Type B pancreatic cell (in vitro differentiated cells): ENCODE measurements at places on chromosomes 13 and 19. TPM values are rescaled to one million over a fixed set of nuclear protein-coding genes. Genes with fewer than 3 reads are reported as not detected.
A peak's percentile ranks its signal among the peaks of the same experiment; 100 is the strongest.

The DHDH gene
- total RNA-seq = 1.4 and 3.4 TPM in 2 replicates

The MCEMP1 gene
- not detected in 2 replicates for total RNA-seq

The SIGLEC12 gene
- total RNA-seq = not detected in 2 replicates

The ICAM1 gene
- total RNA-seq = 3.3 and 3.6 TPM in 2 replicates

DNA sequence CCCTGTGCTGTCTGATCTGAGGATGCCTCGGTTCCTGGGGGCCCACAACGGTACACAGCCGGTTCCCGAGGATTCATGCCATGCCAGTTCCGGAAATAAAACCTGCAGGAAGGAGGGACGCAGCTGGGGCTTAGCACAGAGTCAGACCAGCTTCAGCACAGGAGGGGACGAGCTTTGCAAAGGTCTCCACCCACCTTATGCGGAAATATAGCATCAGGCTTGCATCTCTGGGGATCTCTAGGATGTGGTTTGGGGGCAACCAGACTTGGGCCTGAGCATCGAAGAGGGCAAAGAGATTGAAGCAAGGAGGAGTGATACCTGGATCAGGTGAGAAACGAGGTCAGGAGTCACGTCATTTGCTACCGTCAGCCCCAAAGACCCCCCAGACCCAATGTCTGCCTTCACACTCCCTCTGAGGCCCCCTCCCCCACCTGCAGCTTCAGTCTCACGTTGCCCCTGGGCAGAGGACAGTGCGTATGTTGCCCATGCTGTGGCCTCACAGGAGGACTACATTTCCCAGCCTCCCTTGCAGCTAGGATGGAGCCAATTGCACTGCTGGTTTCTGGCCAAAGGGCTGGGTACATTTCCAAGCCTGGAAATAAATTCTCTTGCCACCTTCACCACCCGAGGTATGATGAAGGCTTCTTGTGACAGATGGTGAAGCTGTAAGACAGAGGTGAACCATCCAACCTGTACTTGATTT is 12.1 kb downstream of the TYK2 start:
- no peak overlapping the region for H3K27ac ChIP-seq
- H3K4me1 ChIP-seq = no peaks in the 10 kb centered on the region
- H3K36me3 ChIP-seq = peaks cover 15% of the 10 kb centered on the region

- no peak overlapping the region for H3K27ac ChIP-seq
- DNase-seq = no peak
- no peak overlapping the region for H3K4me3 ChIP-seq
These were observed 119.2 kb upstream of the TNFSF11 start for GRCh38 chr13:42454749-42455148.

DNA sequence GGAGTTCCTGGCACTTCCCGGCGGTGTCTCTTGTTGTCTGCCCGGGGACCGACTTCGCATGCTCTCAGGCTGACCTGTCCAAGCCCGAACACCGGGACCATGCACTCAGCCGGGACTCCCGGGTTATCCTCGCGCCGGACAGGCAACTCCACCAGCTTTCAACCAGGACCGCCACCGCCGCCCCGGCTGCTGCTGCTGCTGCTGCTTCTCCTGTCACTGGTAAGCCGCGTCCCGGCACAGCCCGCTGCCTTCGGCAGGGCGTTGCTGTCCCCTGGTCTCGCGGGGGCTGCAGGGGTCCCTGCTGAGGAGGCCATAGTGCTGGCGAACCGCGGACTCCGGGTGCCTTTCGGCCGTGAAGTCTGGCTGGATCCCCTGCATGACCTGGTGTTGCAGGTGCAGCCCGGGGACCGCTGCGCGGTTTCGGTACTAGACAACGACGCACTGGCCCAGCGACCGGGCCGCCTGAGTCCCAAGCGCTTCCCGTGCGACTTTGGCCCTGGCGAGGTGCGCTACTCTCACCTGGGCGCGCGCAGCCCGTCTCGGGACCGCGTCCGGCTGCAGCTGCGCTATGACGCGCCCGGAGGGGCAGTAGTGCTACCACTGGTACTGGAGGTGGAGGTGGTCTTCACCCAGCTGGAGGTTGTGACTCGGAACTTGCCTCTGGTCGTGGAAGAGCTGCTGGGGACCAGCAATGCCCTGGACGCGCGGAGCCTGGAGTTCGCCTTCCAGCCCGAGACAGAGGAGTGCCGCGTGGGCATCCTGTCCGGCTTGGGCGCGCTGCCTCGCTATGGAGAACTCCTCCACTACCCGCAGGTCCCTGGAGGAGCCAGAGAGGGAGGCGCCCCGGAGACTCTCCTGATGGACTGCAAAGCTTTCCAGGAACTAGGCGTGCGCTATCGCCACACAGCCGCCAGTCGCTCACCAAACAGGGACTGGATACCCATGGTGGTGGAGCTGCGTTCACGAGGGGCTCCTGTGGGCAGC is 661 bp downstream of the FREM2 start:
- DNase-seq = peak; percentile 77
- H3K4me3 ChIP-seq = peak overlapping the region; percentile 94
- H3K27ac ChIP-seq = peak overlapping the region; percentile 82

DNA sequence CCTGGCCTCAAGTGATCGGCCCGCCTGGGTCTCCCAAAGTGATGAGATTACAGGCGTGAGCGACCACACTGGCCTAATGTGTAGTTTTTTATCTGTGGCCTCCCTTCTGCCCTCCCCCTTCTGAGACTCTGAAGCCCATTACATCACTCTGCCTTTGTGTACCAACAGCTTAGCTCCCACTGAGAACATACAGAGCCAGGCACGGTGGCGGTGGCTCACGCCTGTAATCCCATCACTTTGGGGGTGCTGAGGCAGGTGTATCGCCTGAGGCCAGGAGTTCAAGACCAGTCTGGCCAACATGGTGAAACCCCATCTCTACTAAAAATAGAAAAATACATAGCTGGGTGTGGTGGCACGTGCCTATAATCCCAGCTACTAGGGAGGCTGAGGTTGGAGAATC is 12.6 kb downstream of the NCR1 start:
- H3K4me1 ChIP-seq = no peaks in the 10 kb centered on the region
- no peak overlapping the region for H3K27ac ChIP-seq
- H3K27me3 ChIP-seq = no peaks in the 10 kb centered on the region
- H3K36me3 ChIP-seq = no peaks in the 10 kb centered on the region

- no peak overlapping the region for H3K4me3 ChIP-seq
- no peak overlapping the region for H3K27ac ChIP-seq
- DNase-seq = no peak
- H3K4me1 ChIP-seq = peaks cover 18% of the 10 kb centered on the region
- H3K36me3 ChIP-seq = no peaks in the 10 kb centered on the region
These were observed 194.0 kb upstream of the NBEA start for GRCh38 chr13:34748073-34748472.

GRCh38 chr13:23202383-23202782 is 21.6 kb downstream of the SGCG start:
- H3K27ac ChIP-seq = no peak overlapping the region
- no peak overlapping the region for H3K4me3 ChIP-seq
